ENCODE measurements at places on chromosomes 2 and 18.

GRCh38 chr2:31967790-31968189 lies 43.0 kb downstream of the MEMO1 start:
- DNase-seq: no peak

- DNase-seq: no peak
Observed at GRCh38 chr2:84481702-84482101, 22.6 kb upstream of the SUCLG1 start.

- no peak for DNase-seq
Observed at GRCh38 chr2:80529466-80530165, 225.1 kb upstream of the LRRTM1 start.

DNA sequence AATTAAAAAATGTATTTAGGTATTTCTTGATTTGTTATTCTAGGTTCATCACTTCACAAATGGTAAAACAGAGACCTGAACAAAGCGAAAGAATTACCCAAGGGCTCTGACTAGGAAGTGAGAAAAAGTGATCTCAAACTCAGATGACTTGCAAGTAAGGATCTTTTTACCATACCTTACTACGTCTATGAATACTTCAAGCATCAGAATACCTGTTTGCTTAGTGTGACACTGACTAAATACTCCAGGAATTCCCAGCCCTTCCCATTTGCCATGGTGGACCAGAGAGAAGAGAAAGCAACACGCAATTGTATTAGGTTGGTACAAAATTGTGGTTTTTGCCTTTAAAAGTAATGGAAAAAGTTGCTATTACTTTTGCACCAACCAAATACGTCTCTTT lies 35.8 kb upstream of the FIGN start:
- no peak for DNase-seq

- DNase-seq: no peak
Observed at GRCh38 chr2:64640153-64641044, 13.3 kb downstream of the SERTAD2 start.

DNA sequence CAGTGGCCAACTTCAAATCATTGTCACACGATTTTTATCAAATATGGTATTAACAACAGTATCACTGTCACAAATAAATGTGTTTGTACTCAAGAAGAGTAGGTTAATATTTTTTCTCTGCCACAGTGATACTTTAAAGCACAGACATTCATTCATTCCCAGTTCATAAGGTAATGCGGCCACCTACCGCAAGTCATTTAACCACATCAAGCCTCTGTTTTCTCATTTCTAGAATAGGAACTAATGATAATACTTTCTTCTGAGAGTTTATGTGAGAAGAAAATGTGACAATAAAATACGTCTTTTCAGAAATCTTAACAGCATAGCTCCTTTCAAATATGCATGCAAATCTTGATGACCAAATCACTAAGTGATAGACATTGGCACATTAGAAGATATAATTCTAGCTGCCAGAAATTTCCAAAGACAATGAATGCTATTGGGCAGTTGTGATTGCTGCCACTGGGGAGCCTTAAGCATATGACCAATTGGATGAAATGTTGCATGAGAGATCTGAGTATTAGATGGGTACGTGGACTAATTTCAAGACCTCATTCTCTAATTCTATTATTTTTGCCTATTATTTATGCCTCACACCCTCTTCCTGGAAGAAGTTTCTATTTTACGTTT lies 430.9 kb downstream of the PID1 start:
- DNase-seq: no peak

DNA sequence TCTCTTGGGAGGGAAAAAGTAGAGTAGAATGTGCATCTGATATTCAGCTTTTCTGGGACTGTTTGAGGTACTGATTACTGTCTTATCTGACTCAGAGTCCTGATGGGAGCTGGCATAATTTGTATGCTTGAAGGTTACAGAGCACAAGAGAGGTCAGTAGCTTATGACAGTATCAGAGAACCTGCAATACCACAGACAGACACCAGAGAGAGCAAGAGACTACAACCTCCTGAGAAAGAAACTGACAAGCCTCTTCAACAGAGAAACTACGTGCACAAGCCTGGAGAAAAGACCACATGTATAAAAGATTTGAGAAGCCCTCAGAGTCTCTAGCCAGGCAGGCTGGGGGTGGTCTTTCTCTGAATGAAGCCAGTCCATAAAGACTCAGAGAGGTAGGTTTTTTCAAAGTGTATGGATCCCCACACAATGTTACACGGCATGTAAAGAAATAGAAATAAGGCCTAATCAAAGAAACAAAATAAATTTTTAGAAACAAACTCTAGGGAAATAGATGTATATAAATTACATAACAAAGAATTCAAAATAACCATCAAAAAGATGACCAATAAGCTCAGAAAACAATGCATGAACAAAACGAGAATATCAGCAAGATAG lies 568.3 kb downstream of the LRRTM4 start:
- DNase-seq: peak; percentile 45

- DNase-seq: no peak
Observed at GRCh38 chr2:238235331-238235732, 4.5 kb downstream of the HES6 start.

DNA sequence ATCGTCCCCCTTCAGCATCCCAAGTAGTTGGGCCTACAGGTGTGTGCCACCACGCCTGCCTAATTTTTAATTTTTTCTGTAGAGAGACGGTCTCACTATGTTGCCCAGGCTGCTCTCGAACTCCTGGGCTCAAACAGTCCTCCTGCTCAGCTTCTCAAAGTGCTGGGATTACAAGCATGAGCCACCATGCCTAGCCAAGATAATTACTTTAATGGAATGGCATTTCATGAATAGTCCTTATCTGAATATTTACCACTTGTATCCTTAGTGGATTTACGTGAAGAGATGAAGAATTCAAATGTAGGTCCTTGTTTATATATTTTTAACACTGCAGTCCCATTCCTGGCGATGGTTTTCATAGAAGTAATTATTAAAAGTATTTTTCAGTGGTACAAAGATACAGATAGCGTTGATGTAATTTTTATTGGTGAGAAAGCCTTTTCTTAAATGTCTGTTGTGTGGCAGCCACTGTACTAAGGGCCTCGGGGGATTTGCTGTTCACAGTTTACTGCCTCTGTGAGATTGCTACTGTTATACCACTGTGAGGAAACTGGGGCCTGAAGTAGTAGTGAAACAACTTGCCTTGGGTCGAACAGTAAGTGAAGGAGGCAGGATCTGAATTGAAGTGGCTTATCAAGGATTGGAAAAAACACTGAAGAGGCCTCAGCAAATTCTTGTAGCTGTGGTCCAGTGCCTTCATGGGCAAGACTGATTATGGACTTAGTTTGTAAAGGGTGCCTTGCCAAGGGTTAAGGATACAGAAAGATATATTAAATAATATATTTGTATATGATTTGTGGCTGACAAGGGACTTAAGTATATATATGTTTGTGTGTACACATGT lies 151.2 kb downstream of the PRPF40A start:
- DNase-seq: no peak

DNA sequence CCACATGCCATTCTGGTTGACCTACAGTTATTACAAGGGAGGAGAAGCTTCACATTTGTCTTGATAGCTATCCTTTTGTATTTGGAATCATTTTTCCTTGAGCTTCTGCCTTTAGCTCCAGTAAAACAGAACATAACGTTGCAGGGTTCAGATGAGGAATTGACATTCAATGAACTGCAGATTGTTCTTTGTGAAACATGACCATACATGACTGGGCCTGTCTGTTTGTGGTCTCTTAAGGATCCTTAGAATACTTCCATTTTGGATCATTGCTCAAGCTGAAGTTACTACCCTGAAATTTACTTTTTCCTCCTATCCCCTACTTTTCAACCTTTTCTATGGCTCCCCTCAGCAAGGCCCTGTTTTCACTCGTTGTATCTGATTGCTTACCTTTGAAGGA lies 1281.7 kb upstream of the CELF4 start:
- DNase-seq: no peak

GRCh38 chr2:158507141-158507540 lies 50.4 kb downstream of the PKP4 start:
- no peak for DNase-seq

- no peak for DNase-seq
Observed at GRCh38 chr18:32802591-32803451, 30.0 kb upstream of the KLHL14 start.

DNA sequence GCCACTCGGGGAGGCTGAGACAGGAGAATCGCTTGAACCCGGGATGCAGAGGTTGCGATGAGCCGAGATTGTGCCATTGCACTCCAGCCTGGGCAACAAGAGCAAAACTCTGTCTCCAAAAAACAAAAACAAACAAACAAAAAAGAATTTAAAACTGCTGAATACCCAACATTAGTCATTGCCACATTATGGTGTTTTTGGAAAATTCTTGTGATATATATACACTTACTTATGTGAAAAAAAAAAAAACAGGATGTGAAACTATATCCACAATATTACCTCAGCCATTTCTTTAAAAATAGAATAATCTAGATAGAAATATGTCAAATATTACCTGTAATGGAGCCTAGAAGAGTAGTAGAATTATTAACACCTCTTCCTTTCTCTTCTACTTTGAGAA lies 288.3 kb upstream of the FN1 start:
- DNase-seq: no peak

- no peak for DNase-seq
Observed at GRCh38 chr2:218252509-218253231, 8.1 kb upstream of the GPBAR1 start.

DNA sequence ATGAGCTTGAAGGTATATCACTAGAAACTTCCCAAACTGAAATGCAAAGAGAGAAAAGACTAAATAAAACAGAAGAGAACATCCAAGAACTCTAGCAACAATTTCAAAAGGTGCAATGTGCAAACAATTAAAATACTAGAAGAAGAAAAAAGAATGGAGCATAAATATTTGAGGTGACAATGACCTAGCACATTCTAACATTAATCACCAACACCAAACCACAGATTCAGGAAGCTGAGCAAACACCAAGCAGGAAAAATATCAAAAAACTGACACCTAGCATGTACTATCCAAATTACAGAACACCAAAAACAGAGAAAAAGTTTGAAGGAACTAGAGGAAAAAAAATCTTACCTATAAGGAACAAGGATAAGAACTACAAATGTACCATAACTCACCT lies 460.8 kb downstream of the IRS1 start:
- no peak for DNase-seq

DNA sequence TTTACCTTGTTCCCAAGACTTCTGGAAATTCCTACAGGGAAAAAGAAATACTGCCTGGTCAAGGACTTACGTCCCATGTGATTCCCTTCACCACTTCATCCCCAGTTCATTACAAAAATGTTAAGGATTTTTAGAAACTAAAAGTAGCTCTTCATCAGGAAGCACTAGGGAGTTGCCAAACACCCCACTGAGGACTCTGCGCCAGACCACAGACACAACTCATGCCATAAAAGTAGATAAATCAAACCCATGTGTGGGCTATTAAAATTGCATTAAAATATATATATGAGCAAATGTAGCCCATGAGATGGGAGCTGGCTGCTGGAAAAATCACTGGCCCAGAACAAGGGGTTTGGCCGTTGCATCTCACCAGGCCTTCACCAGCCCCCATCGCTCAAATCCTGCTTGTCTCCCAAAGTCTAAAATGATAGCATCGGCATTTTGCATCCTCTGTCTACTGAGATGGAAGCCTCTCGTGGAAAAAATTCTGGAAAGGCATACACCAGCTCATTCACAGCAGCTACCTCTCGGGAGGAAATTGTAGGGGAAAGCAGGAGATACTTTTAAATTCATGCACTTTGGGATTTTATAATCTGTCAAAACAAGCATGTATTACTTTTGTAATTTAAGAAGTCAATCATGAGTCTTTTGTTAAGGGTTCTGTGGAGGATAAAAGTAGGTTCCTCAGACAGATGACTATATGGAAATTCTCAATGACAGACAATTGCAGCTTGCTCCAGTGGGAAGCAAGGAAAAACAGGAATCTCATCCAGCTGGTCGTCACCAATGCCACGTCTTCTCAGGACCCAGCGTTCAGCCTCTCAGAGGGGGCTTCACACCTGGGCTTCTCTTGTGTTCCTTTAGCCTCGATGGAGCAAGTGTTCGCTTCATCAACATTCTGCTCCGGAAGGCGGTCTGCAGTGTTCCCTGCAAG lies 113.9 kb downstream of the MREG start:
- no peak for DNase-seq

- no peak for DNase-seq
Observed at GRCh38 chr2:238938401-238939055, 90.6 kb downstream of the TWIST2 start.

GRCh38 chr2:100580367-100581276 lies 17.8 kb downstream of the PDCL3 start:
- DNase-seq: no peak

- no peak for DNase-seq
Observed at GRCh38 chr2:149816756-149817551, 229.4 kb upstream of the MMADHC start.

- no peak for DNase-seq
Observed at GRCh38 chr18:56804395-56804794, 153.2 kb downstream of the WDR7 start.

- DNase-seq: no peak
Observed at GRCh38 chr18:77461062-77461688, 211.5 kb downstream of the GALR1 start.

DNA sequence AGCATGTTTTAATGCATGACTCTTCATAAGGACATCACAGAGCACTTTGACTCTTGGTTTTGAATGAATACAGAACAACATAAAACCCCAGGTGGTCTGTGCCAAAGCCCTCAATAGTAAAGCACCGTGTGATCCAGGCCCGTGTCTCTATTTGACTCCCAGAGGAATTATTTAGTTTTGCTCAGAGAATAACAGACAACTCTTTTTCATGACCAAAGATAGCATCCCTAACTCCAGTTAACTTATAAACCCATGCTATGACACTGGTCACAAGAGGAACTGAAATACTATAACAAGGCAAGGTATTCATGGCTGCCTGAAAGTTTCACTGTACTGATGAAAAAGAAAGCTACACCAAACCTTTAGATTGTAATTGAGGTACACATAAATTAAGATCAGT lies 128.4 kb downstream of the IKZF2 start:
- no peak for DNase-seq

DNA sequence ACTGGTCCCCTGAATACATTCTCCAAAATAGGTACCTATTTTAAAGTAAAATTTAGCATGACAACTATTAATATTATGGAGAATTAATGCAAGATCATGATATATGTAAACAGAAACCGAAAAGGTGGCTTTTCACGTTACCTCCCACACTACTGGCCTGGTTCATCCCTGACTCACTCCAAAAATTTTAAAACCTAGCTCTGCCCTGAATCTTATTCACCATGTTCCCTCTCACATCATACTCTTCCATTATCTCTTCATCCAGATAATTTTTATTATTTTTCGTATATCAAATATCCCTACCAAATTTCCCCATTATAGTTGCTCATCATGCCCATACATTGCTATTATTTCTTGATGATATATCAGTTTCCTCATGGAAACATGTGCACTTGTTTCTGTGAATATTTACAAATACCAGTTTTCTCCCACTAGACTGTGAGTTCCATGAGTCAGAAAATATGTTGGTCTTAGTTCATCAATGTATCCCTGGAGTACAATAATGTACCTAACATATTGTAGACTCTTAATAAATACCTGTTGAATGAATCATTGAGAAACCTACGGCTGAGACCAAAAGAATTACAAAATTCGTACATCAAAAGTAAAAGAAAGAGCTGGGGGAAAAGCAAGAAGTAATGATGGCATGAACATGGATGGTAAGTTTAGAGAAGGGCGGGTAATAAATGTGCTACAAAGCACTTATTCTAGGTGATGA lies 360.1 kb upstream of the CHAC2 start:
- DNase-seq: no peak
